ENCODE measurements at places on chromosomes 1 and 21.

- DNase-seq = peak; percentile 46
Measured at GRCh38 chr1:50348449-50349241, 74.6 kb downstream of the DMRTA2 start.

DNA sequence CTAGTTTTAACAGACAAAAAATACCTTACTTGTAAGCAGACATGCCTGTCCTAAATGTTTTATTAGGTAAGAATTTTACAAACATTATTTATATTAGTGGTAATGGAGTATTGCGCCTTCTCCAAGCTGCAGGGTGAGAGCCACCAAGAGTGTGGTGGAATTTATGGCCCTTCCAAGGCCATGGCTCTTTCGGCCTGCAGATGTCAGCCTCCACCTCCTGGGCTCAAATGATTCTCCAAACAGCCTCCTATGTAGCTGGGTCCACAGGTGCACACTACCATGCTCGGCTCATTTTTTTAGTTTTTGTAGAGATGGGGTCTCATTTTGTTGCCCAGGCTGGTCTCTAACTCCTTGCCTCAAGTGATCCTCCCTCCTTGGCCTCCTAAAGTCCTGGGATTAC, 56.3 kb downstream of the ITGB3BP start:
- no peak for DNase-seq

GRCh38 chr1:229563241-229563640, 4.7 kb upstream of the ABCB10 start:
- DNase-seq = no peak

GRCh38 chr1:208206092-208206698, 38.0 kb downstream of the PLXNA2 start:
- DNase-seq = no peak
